ENCODE measurements at places on chromosomes 7 and 10.

GRCh38 chr10:12846718-12847117 is 154.8 kb downstream of the CCDC3 start:
- no peak for DNase-seq

DNA sequence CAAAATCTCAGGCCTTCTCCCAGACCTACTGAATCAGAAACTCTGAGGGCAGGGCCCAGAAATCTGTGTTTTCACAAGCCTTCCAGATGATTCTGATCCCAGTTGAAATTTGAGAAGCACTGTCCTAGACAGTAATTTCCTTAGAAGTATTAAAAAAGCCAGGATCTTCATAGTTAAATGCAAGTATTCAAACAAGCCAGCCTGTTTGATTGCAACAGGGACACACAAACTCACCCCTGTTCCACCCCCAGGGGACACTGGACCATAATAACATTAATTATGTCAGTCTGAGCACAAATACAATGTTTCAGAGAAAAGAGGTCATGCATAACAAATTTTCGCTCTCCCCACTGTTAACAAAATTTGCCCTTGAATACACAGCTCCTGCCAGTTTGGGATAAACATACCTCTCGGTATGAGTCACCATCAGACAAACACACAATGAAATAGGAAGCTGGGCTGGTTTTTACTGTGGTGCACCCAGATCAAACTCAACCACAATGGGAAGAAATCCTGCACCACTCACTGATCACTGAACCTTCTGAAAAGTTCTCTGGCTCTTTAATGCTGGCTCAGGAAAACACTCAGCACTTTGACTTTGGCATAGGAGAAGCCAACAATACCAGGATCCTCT is 34.3 kb downstream of the ABLIM1 start:
- DNase-seq: no peak

GRCh38 chr10:12473491-12473890 is 124.1 kb downstream of the CAMK1D start:
- no peak for DNase-seq

DNA sequence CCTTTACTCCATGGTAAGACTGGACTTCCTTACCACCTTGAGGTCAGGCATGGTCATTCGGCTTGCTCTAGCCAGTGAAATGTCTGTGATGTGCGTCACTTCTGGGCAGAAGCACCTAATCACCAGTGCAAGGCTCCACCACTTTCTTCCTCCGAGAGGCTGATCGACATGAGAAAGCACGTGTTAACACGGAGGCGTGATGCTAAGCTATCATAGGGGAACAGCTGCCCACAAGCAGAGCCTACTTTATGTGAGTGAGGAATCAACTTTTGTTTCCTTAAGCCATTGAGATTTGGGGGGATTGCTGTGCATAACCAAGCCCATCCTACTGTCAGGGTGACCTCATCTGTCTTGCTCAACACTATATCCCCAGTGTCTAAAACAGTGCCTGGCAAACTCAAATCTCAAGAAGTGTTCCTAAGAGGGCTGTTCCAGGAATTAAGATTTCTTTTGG is 23.1 kb upstream of the SAR1A start:
- DNase-seq: no peak

GRCh38 chr7:2512179-2512661 is 7.4 kb upstream of the LFNG start:
- no peak for DNase-seq
